Frontal cortex (tissue), 4 donors: ENCODE measurements at places on chromosomes 12 and 14. TPM values are rescaled to one million over a fixed set of nuclear protein-coding genes. Genes with fewer than 3 reads are reported as not detected.

GARIN6 gene
- not detected for total RNA-seq

DNA sequence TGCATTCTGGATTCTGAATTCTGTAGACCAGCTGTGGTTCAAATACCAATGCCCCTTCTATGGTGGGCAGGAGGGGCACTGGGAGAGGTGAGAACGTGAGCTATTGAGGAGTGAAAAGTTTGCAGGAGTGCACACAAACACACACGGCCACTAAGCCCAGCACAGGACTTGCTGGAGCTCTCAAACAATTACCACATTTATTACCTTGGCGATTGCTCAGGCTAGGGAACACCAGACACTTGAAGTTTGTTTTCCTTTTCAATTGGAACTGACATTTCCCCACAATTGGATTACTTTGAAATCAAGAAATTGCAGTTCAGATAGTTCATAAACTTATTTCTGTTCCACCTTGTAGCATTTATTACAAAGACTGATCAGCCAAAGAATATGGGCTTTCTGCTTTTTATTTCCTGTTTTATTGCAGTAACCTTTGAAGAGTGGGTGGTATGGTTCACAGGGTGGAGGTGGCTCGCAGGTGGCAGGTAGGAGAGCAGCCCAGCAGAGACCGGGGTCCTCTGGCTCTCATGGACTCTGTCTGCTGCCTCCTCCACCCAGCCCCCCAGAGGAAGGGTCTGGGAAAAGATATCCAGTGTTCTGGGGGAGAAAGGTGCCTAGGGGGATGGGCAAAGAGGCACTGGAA is 429.8 kb upstream of the CCDC196 start:
- DNase-seq: no peak

LMO3 gene
- 1,227 TPM for total RNA-seq

- no peak for DNase-seq
These were observed 7.2 kb downstream of the GNS start for GRCh38 chr12:64752032-64752431.

ABCD2 gene
- 18.3 TPM for total RNA-seq

DNA sequence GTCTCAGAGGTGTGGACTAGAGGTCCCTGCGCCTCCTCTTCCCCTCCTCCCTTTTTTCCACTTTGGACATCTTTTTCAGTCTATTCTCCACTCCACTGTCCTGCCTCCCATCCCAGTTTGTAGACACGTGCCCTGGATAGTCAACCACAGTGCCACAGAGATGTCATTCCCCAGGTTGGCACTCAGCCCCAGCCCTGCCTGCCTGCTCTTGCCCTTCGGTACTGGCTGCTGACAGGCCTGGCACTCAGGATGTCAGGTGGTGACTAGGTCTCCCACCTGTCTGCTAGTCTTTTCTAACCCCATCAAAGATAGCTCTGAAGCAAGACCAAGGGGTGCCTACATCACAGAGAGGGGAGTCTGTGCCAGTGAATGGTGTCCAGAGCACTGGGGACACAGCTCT is 15.8 kb downstream of the KRT71 start:
- no peak for DNase-seq

SERPINA9 gene
- not detected for total RNA-seq

DNA sequence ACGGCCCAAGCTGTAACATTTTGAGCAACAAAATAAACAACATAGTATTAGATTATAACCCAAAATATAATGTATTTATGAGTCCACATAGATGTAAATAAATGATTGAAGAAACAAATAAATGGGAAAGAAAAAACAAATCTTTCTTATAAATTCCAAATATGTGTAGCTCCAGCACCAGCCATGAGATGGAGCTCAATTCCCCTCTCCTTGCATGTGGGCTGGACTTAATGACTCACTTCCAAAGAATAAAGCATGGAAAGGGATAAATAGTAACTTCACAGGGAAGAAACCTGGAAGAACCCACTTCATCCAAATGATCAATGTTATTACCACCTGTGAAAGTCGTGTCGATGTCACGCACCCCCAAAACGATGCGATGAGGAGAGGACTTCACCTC is 158.8 kb downstream of the RPAP3 start:
- no peak for DNase-seq

TROAP gene
- 2.9 TPM for total RNA-seq

GRCh38 chr12:75389061-75389460 is 1.8 kb upstream of the GLIPR1L2 start:
- DNase-seq: no peak

PAPLN gene
- total RNA-seq: 1.2 TPM

- no peak for DNase-seq
These were observed 9.4 kb downstream of the PLD4 start for GRCh38 chr14:104933746-104934733.

DNA sequence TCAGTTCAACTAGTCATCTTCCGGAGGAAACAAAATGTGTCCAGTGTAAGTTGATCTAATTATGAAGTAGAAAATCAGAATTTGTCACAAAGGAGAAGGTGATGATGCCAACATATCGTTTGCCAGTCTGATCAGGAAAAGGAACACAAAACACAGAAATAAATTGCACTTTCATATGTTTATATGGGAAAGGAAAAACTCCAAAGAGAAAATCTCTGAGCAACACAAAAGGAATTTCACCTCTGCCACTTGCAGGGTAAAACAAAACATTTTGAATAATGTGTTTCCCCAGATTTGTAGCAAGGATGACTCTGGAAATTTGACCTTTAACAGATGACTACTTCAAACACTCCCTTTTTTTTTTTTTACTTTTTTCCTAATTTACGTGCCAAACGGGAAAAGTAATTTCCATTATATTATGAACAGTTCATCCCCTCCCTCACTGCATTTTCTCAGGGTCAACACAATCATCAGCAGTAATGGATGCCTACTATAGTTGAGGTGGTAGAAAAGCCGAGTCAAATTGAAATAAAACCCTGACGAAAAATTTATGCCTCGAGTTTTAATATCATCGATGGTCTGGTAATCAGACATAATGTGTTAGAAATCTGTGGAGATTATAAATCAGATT is 25.6 kb downstream of the MGAT4C start:
- DNase-seq: no peak

DNA sequence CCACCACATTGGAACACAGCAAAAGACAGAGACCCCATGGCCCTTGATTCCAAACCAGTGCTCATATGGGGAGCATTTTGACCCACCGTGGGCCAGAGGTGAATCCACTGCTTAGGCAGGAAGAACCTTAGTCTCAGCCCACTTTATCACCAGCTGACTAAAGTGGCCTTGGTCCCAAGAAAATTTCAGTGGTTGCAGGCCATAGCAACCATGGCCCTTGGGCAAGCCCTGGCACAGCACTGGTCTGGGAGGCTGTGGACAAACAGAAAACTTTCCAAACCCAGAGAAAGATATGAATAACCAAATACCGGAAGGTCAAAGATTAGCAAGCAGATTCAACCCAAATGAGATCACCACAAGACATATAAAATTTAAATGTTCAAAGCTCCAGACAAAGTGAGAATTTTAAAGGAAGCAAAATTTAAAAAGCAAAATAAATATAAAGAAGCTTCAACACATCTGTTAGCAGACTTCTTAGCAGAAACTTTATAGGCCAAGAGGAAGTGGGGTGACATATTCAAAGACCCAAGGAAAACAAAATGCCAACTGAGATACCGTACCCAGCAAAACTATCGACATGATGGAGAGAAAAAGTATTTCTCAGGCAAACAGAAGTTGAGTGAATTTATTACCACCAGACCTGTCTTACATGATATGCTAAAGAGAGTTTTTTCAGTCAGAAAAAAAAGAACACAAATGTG is 7.8 kb downstream of the KLRK1 start:
- no peak for DNase-seq

ACOT4 gene
- 1.2 TPM for total RNA-seq

DNA sequence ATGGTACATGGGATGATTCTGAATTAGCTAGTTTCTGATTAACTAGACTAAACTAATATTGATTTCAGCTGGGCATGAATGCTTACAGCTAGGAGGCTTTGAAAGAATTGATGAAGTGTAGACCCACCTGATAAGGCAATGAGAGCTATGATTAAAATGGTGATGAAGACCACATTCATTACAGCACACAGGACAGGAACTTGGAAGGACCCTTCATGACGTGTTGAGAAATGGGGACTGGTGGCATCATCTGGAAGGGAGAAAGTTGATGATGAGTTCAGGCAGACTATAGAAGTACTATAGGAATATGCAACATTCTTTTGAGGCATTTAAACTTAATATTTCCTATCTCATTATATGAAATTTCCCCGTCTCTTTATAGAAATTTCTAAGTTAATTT is 4.5 kb downstream of the CD69 start:
- no peak for DNase-seq

- DNase-seq: no peak
These were observed 231.3 kb upstream of the NOS1 start for GRCh38 chr12:117592588-117593305.

- no peak for DNase-seq
These were observed 88.5 kb upstream of the CSRP2 start for GRCh38 chr12:76967181-76967885.

- DNase-seq: no peak
These were observed 8.5 kb downstream of the DHH start for GRCh38 chr12:49086116-49086515.

DNA sequence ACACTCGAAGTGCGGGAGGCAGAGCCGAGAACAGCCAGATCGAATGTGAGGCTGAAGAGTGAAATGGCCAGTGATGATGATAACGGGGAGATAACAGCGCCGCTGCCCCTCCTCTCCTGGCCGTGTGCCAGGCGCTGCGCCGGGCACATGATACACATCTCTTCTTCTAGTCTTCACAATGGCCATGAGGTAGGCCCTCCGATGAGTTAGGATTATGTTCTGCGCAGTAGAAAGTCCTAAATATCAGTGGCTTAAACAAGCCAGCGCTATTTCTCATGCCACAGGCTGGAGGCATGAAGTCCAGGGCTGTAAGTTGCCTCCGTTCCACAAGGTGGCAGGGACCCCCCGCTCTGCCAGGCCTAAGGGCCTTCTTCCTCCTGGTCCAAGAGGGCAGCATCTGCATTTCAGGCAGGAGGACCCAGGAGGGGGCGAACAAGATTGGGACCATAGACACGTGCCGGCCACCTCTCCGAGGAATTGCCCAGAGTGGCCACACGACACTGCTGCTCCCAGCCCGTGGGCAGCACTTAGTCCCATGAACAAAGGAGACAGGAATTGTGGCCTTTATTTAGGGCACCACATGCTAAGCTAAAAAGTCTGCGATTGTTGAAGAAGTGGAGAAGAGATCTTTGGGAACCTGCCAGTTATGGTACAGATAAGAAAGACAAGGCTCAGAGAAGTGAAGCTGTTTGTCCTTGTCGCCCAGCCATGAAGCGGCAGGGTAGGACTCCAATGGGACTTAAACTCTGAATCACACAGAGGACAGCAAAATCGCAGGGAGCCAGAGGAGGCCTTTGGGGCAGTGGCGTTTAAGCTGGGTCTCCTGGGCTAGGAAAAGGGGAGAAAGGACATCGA is 10.9 kb upstream of the HVCN1 start:
- no peak for DNase-seq
